ENCODE measurements at places on chromosomes 3 and 15.

DNA sequence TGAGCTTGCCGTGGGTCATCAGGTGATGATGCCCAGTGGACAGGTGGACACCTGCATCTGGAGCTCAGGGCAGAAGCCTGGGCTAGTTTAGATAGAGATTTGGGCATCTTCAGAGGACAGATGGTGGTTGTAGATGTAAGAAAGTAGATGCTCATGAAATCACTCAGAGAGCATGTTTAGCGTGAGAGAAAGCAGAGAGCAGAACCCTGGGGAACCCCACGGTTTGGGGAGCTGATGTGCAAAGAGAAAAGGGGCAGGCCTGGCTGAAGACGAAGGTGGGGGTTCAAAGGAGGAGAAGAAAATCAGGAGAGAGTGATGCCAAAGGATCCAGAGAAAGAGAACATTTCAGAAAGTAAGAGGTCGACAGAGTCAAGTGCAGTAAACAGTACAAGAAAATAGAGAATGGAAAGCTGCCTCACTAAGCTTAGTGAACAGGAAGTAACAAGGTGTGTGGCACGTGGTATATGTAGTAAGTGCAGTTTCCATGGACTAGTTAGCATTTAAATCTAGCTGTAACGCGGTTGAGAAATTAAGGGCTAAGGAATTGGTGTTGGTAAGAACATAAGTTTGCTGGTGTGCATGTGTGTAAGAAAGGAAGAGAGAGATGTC lies 13.5 kb downstream of the TIGIT start:
- no peak for DNase-seq

GRCh38 chr3:24096695-24097290 lies 151.7 kb downstream of the NR1D2 start:
- DNase-seq, result no peak

DNA sequence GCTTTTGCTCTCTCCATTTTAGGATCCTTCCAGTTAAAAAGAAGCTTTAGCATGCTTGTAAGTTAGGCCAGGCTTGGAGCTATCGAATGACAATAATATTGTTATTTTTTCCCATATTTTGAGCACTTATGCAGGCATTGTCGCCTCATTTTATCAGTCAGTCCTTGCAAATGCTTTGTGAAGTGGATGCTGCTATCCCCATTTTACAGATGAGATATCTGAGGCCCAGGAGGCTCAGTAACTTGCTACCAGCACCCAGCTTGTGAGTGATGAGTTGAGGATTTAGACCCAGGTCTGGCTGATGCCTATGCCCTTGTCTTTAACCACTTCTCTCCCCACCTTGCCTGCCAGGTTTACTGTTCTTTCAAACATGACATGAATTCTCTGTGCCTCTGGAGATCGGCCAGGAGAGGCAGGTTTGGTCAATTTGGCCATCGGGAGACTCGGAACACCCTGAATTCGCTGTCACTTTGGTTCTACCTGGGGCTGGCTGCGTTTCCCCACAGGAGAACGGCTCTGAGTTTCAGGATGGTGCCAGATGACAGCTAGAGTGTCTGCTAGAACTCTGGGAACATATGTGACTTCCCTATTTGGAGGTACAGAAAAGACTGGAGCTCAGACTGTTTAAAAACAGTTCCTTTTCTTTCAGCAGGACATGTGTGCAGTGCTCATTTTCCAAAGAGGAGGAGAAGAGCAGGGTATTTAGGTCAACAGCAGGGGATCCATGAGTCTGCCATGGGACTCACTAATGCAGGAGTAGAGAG lies 25.5 kb upstream of the ZNF710 start:
- no peak for DNase-seq

DNA sequence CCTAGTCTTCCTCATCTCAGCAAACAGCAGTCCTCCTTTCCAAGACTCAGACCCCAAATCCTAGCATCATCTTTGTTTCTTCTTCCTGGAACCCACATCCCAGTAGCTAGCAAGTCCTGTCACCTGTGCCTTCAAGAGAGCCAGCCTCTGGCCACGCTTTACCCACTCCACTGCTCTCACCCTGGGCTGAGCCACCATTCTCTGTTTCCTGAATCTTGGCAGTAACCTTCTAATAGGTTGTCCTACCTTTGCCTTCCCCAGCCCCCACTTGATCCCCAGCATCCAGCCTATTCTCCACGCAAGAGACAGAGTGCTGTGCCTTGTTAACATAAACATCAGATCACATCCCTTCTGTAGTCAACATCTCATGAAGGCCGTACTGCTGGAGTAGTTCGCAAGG lies 323.4 kb downstream of the LRTM1 start:
- DNase-seq, result no peak

Measured in hematopoietic multipotent progenitor cell treated with erythropoietin and hydrocortisone succinate and interleukin-3 and kit ligand, for 15 days (in vitro differentiated cells).